Psoas muscle (tissue), 8 donors: ENCODE measurements at places on chromosomes 7 and 10. TPM values are rescaled to one million over a fixed set of nuclear protein-coding genes. Genes with fewer than 3 reads are reported as not detected.

The DNAAF5 gene
- 14.1 TPM for polyA plus RNA-seq

The PPRC1 gene
- 32.2 TPM for polyA plus RNA-seq

The SEM1 gene
- 65.6 TPM for polyA plus RNA-seq

The SLC39A12 gene
- 0.01 TPM for polyA plus RNA-seq

The NEUROG3 gene
- 0.01 TPM for polyA plus RNA-seq

The TRIM73 gene
- polyA plus RNA-seq = 0.44 TPM

The LRRC18 gene
- polyA plus RNA-seq = not detected

The HMX3 gene
- polyA plus RNA-seq = not detected

The CRHR2 gene
- polyA plus RNA-seq = 0.30 TPM

The PRLHR gene
- 0.01 TPM for polyA plus RNA-seq

The PHYHIPL gene
- 0.10 TPM for polyA plus RNA-seq

The EEPD1 gene
- 45.5 TPM for polyA plus RNA-seq

The AGR3 gene
- polyA plus RNA-seq = not detected

The TSPAN14 gene
- 19.4 TPM for polyA plus RNA-seq

The TMEM176B gene
- polyA plus RNA-seq = 2.2 TPM

The ANKRD22 gene
- polyA plus RNA-seq = 0.05 TPM

The DCLRE1A gene
- polyA plus RNA-seq = 2.0 TPM

The FZD1 gene
- 1.4 TPM for polyA plus RNA-seq

The CALHM3 gene
- not detected for polyA plus RNA-seq

The TLX1 gene
- not detected for polyA plus RNA-seq

The GRID2IP gene
- polyA plus RNA-seq = 0.01 TPM

The PIP gene
- not detected for polyA plus RNA-seq

The RSPH10B2 gene
- polyA plus RNA-seq = 0.27 TPM

The AGAP3 gene
- 75.3 TPM for polyA plus RNA-seq

The ADAM22 gene
- polyA plus RNA-seq = 0.09 TPM

The STEAP4 gene
- 5.2 TPM for polyA plus RNA-seq

The SFRP5 gene
- polyA plus RNA-seq = 0.73 TPM

The RBP3 gene
- not detected for polyA plus RNA-seq

The GPR37 gene
- 0.89 TPM for polyA plus RNA-seq

The THNSL1 gene
- 4.6 TPM for polyA plus RNA-seq

The ATG9B gene
- 0.18 TPM for polyA plus RNA-seq

The UPK3B gene
- 0.23 TPM for polyA plus RNA-seq

The AKR1C4 gene
- polyA plus RNA-seq = not detected

The PITX3 gene
- 7.6 TPM for polyA plus RNA-seq

The NEBL gene
- polyA plus RNA-seq = 0.35 TPM

The PYROXD2 gene
- 1.2 TPM for polyA plus RNA-seq

The NFE2L3 gene
- polyA plus RNA-seq = 1.1 TPM

The PFKP gene
- 33.1 TPM for polyA plus RNA-seq

The WEE2 gene
- not detected for polyA plus RNA-seq

The CALML3 gene
- polyA plus RNA-seq = 0.03 TPM

The ACTL6B gene
- not detected for polyA plus RNA-seq

The UTF1 gene
- not detected for polyA plus RNA-seq

The HDAC9 gene
- polyA plus RNA-seq = 0.86 TPM

The NRCAM gene
- polyA plus RNA-seq = 1.8 TPM

The DPYSL4 gene
- 0.39 TPM for polyA plus RNA-seq
